ENCODE measurements at places on chromosomes 7 and 10.

DNA sequence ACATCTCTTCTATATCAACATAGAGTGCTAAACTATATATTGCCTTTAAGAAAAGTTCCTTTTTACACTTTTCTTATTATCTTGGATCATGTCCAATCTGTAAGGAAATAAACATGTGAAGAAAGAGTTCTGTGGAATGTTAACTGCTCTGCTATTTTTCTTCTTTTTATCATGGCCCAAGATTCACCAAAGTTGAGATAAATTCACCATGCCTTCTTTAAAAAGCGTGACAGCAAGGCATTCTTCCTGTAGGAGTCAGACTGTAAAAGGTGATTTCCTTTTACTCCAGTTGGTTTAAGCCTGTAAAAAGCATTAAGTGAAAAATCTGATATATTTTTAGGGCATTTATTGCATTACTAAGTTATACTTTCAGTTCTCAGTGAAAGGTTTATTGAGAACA lies 165.7 kb upstream of the FZD1 start:
- peak; percentile 12 for DNase-seq

DNA sequence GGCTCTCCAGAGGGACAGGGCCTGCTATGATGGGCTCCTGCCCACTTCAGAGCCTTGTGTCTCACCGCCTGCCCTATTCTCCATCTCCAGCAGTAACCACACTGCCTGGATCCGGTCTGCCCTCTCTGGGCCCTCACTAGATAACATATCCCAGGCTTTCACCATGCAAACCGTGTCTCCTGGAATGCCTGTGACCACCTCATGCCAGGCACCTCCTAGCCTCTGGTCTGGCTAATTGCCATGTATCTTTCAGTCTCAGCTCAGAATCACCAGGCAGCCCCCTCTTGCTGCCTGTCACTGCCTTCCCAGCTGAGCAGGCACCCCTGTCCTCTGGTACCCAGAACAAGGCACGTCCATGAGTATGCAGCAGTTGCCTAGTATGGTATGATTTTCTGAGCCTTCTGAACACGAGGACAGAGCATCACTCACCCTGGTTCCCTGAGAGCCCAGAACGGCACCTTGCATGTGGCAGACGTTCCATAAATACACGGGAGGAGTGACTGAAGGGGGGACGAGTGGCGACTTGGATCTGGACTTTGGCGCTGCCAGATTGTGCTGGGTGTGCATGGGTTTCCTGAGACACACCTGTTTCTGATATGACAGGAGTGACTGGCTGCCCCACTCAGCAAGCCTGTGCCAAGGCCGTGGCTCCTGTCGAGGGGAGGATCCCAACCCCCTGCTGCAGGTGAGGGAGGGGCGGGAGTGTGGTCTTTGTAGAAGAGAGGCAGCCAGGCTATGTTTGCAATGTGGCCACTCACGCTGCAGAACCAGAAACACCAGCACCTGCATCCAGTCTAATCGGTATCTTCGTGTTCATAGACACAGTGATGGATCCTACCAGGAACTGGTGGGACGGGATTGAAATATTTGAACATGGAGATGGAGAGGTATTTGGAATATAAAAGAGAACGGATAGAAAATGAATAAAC lies 95.2 kb downstream of the VOPP1 start:
- no peak for DNase-seq

DNA sequence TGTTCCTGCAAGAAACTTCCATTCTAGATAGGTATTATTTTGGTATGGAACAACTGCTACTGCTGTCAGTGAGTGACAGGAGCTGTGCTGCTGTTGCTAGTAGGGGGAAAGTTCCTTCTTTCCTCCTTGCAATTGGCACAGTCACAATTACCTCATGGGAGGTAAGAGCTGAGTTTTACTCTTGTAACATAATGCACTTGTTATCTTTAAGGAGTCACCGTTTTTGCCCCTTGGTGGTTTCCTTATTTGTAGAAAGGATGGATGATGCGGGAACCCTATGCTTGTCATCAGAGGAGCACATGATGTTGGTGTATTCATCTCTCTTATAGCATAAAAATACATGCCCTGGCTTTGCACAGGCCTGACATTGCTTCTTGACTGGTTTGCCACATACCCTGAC lies 234.7 kb upstream of the NPY start:
- DNase-seq, result no peak

- DNase-seq, result peak; percentile 50
Observed at GRCh38 chr7:19919261-19920095, 146.1 kb upstream of the TMEM196 start.

DNA sequence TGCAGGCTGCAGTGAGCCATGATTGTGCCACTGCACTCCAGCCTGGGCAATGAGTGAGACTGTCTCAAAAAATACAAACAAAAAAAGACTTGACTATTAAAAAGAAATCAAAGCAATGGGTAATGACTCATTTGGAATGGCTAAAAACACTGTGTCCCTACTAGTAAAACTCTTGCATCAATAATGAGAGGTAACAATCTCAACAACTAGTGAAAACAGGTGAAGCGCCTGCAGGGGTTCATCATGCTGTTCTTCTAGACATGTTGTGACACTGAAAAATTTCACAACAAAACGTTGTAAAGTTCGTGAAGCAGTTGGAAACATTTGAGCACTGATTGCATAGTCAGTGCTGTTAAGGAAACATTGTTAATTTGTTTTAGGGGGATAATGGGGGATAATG lies 26.9 kb upstream of the SLC29A4 start:
- DNase-seq, result no peak

DNA sequence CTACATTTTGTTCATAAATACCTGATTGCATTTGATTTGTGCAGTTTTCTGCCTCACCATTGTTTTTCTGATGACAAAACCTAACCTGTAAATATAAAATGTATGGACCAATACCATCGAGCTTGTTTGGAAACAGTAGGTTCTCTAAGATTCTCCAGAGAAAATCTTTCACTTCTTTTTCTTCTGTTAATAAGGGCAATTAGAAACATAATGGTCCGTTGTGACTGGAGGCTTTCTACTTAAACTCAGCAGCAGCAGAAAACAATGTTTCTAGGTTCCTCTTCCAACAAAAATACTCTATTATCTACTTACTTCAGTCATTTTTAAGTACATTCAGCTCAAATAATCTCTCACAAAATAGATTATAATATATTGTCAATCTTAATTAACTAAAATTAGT lies 601.5 kb downstream of the PHTF2 start:
- DNase-seq, result no peak

DNA sequence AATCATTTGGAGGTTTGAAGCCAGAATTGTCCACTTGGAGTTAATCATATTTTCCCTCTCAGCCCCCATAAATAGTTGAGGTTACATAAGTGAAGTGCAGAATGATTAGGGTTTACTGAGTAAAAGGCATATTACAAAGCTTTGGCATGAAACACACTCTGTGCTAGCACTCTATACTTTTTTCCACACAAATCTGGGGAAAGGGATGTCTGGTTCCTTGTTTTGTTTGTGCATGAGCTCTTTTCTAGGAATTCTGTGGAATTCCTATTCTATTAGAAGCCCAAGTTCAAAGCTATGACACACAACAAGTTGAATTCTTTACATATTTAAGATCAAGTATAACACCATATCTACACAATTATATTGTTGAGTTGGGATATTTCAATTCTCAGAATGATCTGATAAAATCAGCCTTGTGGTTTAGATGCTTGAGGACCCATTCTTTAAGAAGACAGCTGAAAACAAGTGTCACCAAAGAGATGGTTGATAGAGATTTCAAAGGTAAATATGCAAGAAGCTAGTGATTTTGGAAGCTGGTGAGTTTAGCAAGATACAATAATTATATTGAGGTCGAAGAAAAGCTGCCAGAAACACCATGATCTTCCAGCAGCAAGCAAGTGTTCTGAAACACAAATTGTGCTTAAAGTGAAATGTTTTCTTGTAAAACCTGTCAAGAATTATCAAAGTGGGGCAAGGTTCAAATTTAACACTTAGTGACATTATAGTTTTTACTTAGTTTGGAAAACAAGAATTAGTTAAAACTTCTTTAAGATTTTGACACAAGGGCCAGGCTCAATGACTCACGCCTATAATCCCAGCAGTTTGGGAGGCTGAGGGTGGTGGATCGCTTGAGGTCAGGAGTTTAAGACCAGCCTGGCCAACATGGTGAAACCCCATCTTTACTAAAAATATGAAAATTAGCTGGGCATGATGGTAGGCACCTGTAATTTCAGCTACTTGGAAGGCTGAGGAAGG lies 122.6 kb downstream of the INHBA start:
- no peak for DNase-seq

DNA sequence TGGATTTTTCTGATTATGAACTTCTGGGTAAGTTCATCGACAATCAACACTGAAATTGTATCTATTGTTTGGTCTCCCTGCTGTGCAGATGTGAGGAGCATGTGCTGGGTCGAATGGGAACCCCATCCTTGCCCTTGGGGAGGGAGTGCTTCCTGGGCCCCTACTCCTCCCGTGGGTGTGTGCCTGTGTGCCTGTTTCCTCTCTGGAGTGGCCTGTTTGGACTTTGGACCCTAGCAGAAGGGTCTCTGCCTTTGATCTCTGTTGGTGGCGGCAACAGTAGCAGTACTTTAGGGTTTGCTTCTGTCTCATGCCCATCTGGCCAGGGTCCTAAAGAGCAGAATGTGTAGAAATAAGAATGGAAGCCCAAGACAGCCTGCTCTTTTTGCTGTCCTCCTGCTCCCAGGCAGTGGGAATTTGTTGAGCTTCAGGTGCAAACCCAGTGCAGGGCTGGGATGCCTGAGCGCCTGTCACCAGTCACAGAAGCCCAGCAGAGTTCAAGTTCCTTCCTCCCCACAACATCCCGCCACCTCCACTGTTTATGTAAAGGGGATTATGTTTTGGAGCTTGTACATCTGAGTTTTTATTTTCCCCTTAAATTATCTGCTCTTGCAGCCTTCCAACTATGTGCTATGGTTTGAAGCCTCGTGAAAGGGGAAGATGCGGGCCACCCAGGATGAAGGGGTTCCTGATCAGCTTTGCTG lies 1.5 kb upstream of the TACR2 start:
- no peak for DNase-seq

GRCh38 chr7:139394540-139394939 lies 34.8 kb downstream of the LUC7L2 start:
- DNase-seq, result no peak
